ENCODE measurements at places on chromosomes 5 and 9.

GRCh38 chr5:77211691-77212047 lies 1.2 kb downstream of the PDE8B start:
- no peak for DNase-seq

DNA sequence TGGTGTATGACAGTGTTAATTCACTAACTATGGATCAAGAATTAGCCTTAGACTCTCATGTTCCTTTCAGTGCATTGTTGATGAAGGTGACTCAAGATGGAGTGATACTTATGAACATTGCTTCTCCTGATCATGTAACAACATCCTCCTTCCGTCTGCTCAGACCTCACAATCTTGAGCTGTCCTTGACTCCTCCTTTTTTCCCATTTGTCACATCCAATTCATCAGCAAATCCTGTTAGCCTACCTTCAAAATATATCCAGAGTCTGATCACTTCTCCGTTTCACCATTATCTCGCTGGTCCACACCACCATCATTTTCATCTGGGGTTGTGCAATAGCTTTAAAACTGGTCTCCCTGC lies 9.2 kb upstream of the SEMA6A start:
- no peak for DNase-seq

DNA sequence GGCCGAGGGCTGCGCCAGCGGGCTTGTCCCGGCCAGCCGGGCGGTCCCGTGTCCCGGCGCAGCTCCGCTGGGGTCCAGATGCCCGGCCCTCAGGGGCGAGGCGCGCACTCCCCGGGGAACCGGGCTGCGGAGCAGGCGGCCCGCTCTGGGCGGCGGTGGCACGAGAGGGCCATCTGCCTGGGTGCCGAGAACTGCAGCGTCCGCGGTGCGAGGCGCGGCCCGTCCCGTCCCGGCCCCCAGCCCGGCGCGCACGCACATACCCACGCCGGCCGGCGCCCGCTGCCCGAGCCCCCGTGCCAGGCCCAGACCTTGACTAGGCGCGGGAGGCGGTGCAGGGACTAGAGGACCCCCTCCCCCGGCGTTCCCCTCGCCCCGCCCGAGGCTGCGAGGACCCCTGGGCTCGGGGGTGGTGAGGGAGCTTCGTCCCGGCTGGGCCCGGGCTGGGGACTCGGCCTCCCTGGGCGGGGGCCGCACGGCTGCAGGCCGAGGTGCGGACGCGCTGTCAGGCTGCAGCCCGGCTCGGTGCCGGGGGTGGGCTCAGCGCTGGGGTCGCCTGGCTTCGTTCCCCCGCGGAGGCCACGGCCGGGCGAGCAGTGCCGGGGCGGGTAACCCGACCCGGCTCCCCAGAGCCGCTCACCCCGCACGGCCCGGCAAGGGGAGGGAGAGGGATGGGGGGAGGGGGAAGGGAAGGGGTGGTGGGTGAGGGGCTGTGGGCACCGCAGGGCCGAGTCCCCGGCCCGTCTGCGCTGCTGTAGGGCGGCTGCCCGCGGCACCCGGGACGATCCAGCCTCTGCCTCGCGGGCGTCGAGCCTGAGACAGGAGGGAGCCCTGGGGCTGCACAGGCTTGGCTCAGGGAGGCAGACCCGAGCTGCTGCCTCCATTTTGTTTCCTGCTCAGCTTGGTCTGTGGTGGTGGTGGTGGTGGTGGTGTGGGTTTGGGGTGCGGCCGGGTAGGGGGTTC lies 1.2 kb upstream of the NSD1 start:
- DNase-seq: no peak

- no peak for DNase-seq
These were observed 1634.3 kb downstream of the MAT2B start for GRCh38 chr5:165139721-165140120.

Measured in stimulated activated CD4-positive, alpha-beta T cell treated with anti-CD3 and anti-CD28 coated beads, TNF-alpha, amount 100 ng/mL, for 4 hours (primary cell).